ENCODE measurements at places on chromosomes 4 and X.

DNA sequence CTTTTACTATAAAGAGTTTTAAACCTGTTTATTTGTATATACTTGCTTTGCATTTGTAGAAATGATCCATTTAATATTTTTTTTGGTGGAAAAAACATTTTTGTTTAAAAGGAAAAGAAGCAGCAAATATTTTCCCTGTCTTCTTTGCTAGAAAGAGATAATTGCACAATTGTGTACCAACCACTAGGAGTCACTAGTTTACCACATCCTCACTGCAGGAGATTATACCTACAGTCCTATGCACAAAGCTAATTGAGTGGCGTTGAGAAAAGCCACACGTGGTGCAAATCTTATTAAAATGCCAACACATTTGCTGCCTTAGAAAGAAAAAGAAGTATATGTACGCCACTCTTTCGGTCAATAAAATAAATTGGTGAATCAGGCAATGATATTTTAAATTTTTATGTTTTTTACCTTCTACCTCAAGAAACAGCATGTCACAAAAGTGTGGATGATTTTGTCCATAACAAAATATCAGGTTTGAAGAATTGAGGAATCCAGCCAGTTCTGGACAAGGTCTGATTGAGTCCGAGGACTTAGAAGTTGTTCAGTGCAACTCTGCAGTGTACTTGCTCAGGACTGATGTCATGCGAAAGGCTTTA lies 102.9 kb downstream of the GRXCR1 start:
- DNase-seq = peak; percentile 62

DNA sequence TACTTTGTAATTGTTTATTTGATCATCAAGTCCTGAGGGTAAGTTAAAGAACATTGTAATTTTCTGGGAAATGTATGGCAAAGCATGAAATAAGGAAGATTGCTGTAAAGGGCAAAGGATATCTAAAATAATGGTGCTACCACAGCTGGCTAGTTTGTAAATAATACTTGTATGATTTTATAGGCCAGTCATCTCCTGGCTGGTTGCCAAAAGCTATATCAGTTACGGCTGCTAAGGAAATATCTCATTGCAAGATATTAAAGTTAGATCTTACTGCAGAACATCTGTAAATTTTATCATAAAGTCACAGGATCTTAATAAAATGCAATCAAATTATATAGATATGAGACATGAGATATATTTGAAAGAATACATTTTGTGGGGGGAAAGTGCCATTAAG lies 150.8 kb upstream of the CXCL13 start:
- DNase-seq = peak; percentile 4

- DNase-seq = no peak
These were observed 210.2 kb upstream of the NPY2R start for GRCh38 chr4:154998284-154998683.

- DNase-seq = no peak
These were observed 51.1 kb downstream of the WDFY3 start for GRCh38 chr4:84915396-84915780.
